EL (cell line): ENCODE measurements at places on chromosomes 11 and 22.

DNA sequence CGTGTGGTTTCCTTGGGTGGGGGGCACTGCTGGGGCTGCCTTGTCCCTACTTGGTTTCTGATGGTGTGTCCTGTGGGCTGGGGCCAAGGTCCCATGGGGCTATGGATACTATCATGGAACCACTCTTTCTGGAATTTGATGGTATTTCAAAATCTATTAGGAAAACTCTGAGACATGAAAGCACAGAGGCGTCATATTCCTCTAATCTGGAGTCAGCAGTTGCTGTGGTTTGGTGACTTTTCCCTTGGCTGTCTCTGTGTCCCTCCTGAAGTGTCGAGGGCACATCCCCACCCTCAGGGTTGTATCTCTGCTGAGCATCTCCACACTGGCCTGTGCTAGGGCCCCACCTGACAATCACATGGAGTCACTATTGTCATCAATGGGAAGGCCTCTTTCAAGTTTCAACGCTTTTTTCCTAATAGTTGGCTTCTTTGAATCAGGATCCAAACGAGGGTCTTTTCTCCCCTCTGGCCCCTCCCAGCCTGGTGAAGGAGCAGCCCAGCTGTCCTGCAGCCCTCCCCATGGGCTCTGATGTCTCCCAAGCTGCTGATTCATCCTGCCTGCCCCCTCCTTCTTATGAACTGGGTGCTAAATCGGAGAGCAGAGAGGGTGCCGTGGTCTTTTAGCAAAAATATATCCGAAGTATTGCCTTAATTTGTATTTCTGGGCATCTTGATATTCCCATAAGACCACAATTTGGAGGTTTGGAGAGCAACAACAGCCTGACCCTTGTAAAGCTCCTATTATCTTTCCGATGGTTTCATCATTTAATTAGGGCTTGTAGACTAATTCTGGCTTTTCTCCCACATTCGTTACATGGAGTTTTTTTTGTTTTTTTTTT is 38.5 kb downstream of the MED15 start:
- no peak for DNase-seq

DNA sequence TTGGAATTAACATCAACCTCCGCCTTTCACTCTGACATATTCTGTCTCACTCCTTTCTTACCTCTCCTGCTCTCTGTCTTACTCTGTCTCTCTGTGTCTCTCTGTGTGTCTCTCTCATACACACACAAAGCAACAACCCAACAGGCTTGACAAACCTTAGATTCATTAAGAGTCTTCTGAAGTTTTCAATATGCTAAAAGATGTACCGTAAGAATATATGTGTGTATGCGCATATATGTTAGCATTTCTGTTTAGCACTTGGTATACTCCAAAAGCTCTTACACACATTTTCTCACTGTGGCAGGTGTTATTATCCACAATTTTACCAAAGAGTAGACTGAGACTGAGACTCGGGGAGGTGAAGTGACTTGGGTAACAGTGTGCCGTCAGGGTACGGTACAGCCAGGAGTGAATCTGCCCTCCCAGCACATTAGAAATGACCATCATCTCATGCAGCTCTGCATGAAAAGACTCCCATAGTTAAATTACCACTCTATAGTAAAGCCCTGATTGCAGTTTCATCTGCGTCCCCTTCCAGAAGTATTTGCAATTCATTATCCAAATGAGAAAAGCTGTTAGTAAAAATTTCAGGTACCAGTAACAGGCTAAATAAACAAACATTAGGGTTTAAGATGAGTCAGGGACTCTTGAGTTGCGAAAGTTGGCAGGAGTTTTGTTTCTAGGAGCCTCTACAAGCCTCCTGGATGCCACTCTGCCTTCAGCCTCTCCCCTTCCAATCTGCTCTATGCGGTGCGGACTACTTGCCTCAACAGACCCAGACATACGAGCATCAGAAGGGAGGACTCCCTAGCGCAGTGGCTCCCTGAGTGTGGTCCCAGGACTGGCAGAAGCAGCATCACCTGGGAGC is 195.2 kb upstream of the TMEM45B start:
- DNase-seq, result no peak

- DNase-seq, result no peak
Observed at GRCh38 chr22:43996981-43997265, 27.2 kb upstream of the PARVB start.

DNA sequence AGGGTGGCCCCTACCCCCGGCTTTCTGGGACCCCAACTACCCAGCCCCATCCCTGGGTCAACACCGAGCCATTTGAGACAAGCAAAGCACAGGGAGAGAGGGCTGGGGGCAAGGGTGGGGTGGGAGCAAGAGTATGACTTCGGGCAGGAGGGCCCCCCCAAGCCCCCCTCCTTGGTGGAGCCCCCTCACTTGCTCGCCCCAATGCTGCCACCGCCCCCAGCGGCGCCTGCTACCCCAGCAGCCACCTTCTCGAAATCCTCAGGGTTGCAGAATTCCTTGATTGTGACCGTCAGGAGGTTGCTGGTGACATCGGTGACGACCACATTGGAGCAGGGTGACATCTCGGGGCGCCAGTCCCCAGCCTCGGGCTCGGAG is 6.0 kb downstream of the CBX6 start:
- no peak for DNase-seq

GRCh38 chr22:18113680-18114394 is 3.2 kb downstream of the TUBA8 start:
- no peak for DNase-seq

GRCh38 chr22:49659281-49659923 is 168.3 kb downstream of the BRD1 start:
- no peak for DNase-seq

GRCh38 chr11:47569646-47570045 is 4.2 kb downstream of the PTPMT1 start:
- no peak for DNase-seq

GRCh38 chr22:24112188-24112587 is 69.1 kb upstream of the SUSD2 start:
- peak; percentile 24 for DNase-seq

DNA sequence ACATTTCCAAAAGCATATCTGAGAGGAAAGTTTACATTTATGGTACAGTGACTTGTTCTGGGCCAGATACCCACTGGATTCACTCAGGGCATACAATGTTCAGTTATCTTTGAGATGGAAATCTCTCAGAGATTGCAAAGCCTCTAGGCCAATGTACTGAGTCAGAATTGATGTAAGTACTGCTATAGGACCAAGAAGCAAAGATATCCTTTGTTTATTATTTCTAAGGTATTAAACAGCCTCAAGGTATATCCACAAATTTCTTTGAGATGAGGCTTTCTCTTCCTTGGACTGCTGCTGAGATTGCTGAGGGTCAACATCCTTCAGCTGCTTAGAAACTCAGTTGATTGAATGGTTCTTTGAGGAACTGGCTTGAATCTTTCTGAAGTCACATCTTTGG is 484.0 kb downstream of the METTL15 start:
- no peak for DNase-seq

GRCh38 chr11:4577761-4578160 is 3.8 kb upstream of the OR52I2 start:
- DNase-seq, result no peak

- DNase-seq, result peak; percentile 25
Observed at GRCh38 chr11:122772945-122773344, 65.4 kb upstream of the CRTAM start.

DNA sequence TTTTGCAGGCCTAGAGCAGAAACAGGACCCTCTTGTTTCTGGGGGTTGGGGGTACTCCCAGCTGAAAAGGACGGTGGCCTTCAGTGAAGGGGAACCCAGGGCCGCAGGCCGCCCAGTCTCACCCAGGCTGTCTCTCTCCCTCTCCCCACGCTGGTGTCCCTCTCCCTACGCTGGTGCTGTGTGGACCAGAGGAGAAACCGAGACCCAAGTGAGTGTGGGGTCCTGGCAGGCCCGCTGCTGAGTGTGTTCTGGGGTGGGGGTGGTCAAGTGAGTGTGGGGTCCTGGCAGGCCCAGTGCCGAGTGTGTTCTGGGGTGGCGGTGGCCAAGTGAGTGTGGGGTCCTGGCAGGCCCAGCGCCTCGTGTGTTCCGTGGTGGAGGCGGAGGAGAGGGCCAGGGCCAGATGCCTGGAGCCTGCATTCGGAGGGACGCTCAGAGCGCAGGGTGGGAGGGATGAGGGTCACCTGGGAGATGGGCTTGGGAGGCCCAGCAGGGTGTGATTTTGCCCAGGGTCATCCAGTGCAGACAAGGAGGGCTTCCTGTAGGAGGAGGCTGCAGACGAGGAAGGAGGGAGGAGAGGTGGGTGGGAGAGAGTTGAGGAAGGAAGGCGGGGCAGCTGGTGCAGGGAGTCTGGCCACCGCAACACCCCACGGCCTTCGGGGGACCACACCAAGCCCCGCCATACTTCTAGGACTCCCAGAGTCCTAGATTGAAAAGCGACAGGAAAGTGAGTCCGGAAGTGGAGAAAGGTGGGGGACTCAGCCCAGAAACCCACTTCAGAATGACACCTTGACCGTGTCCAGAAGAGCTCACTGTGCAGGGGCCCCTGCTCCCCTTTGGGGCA is 10.3 kb downstream of the TNNT3 start:
- DNase-seq, result no peak
